Choroid plexus epithelial cell (primary cell): ENCODE measurements at places on chromosomes 5 and 9.

DNA sequence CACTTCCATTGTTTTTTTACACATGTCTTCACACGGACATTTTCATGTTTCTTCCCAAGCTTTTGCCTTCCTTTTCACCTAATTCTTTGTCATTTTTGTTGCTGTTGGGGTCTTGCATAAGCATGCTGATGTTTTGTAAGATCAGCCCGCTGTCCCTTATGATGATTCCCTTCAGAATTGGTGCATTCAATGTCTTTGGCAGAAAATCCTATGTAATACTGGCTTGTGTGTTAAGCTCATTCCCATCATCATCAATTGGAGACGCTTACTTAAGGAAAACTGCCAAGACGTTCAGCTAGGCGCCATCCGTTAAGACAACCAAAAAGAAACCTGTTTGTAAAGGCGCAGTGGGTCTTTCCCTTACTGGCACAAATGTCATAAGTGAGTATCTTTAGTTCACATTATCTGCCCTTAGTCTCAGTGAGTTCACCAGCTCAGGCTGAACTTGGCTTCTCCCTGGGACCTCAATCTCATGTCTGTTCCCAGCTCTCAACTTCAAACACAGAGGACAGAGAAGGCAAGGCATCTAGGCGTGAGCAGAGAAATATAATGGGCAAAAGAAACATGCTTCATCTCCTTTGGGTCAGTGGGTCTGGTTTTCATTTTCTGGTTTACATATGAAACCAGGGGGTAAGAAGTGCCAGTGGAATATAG, 97.9 kb downstream of the EFNA5 start:
- no peak for DNase-seq

DNA sequence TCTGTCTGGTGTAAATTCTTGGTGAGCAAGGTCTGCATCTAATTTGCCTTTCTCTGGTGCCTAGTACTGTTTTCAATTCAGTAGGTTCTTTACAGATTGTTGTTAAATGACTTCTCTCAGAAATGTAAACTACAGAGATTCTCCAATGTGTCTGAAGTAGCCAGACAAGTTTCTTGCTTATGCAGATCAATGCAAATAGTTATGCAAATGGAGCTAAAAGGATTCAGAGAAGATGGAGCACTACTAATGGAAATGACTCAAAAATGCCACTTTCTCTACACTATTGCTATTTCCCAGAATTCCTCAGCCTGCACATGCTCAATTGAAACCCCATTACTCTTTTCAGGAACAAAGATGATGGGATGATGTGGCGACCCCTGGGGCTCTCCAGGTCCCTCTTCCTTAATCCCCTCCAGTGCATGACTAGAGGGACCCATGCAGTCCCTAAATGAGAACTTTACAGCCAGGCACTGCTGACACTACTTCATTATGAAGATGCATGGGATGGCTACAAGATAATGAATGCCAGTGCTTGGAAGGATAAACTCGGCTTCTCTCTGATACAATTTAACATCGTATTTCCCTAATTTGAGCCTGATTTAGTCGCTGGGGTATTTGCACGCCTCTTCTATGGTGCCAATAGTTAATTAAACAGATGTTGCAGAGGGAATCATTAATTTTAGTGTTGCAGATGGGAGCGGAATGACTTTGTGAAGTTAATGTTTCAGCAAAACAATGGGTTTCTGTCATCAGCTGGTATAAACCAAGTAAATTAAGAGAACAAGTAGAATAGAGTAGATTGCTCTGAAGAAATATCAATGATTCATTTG, 753.2 kb downstream of the TLR4 start:
- DNase-seq, result no peak

- DNase-seq, result no peak
Measured at GRCh38 chr9:98418578-98419259, 163.3 kb upstream of the TBC1D2 start.

- no peak for DNase-seq
Measured at GRCh38 chr9:106575823-106576222, 287.1 kb upstream of the ZNF462 start.

DNA sequence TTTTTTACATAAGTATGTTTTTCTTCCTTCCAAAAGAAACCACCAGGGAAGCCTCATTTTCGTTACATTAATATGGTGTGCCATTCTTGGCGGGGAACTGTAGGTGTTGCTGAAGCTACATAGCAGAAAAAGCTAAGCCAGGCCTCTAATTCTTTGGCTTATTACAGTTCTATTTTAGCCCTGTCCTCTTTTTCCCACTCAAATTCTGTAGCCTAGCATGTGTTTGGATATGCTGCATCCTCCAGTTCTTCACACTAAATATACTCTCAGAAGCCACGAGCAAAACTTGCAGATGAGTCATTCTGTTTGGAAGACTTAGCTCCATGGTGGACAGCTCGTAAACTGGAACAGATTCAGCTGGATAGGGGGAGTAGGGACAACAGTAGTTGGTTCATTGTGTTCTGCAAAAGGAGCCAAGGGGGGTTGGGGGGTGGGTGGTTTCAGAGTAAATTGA, 369.4 kb downstream of the TMEM161B start:
- peak; percentile 1 for DNase-seq

DNA sequence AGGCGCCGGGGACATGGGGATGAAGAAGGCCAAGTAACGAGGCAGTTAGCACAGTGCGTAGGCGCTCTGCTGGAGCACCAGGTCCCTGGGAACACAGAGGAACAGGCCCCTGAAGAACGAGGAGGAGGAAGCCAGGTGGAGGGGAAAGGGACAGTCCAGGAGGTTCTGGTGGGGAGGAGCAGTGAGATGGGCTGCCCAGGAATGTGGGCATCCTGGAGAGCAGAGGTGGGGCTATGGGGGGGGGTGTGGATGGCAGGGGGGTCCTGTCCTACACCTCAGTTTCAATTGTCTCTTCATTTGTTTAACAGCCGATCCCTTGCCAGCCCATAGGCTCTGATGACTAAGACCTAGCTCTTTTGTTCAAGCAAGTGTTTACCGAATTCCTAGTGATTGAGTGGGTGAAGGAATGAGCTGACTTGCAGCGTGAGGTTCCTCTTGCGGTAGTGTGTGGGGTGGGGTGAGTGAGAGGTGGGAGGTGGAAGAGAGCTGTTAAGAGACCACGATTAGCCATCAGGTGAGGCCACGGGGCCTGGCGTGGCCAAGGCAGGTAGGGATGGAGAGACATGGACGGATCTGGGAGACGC, 8.4 kb upstream of the PHYHD1 start:
- peak; percentile 86 for DNase-seq

DNA sequence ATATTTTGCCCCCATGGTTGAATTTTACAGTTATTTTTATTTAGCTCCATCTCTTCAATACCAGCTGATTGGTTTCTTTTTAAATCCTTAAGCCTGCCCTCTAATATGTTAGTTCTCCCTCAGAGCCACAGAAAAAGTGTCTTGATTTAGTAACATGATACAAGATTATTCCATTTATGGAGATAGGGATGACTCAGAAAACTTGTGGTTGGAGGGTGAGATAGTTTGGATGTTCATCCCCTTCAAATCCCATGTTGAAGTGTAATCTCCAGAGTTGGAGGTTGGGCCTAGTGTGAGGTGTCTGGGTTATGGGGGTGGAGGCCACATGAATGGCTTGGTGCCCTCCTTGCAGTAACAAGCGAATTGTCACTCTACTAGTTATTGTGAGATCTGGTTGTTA, 115.7 kb downstream of the FBXO38 start:
- peak; percentile 2 for DNase-seq

- no peak for DNase-seq
Measured at GRCh38 chr9:38224941-38225340, 155.9 kb upstream of the SHB start.

DNA sequence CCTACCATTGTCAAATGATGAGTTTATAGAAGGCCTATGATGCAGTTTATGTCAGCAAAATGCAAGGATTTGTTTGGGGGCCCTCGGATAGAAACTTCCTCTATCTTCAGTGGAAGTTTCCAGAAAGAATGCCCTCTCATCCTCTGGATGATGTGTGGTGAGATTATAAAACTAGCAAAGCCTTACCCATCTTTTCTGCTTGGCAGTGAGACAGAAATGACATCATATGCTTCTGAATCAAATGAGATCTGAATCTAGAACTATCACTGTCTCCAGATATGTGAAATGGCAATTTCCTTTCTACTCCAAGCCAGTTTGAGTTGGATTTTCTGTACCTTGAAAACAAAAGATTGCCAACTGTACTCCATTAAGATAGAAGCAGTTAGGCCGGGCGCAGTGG, 60.4 kb upstream of the CKMT2 start:
- DNase-seq, result no peak
